ENCODE measurements at places on chromosomes 1 and 21. TPM values are rescaled to one million over a fixed set of nuclear protein-coding genes. Genes with fewer than 3 reads are reported as not detected.

Gene GNAT2
- total RNA-seq, result not detected

Gene NCAM2
- not detected for total RNA-seq

Gene COL24A1
- not detected for total RNA-seq

Gene C1orf141
- total RNA-seq, result not detected

Gene NEXN
- total RNA-seq, result 7.0 TPM

Gene HNRNPCL4
- not detected for total RNA-seq

Gene XKR8
- 5.9 TPM for total RNA-seq

Gene GPR3
- 1.7 TPM for total RNA-seq

Gene ACTN2
- not detected for total RNA-seq

Gene DISP1
- 1.8 TPM for total RNA-seq

Gene SDF4
- total RNA-seq, result 141 TPM

Gene SHISA4
- 17.4 TPM for total RNA-seq

Gene RNU1-2
- total RNA-seq, result not detected

Gene PRXL2B
- 18.4 TPM for total RNA-seq

Gene HFM1
- total RNA-seq, result not detected

Gene GMEB1
- 5.6 TPM for total RNA-seq

Gene GBP6
- total RNA-seq, result not detected

Gene KCNK1
- 21.2 TPM for total RNA-seq

Gene LCE3D
- total RNA-seq, result 1.8 TPM

Gene SAMD13
- total RNA-seq, result 1.1 TPM

Gene PDPN
- total RNA-seq, result not detected

Gene FAAH
- 1.0 TPM for total RNA-seq

Gene ATP5IF1
- total RNA-seq, result 183 TPM

Gene NTMT2
- total RNA-seq, result not detected

Gene DNASE2B
- total RNA-seq, result not detected

Gene F3
- total RNA-seq, result 3.4 TPM

Gene ADAMTSL4
- 4.8 TPM for total RNA-seq

Gene TMEM82
- total RNA-seq, result not detected

Gene LY9
- 0.12 TPM for total RNA-seq

Gene AMPD1
- not detected for total RNA-seq

Gene SLC6A17
- 4.1 TPM for total RNA-seq

Gene TRIM17
- not detected for total RNA-seq

Gene KRTAP19-3
- not detected for total RNA-seq

Gene TRIM58
- total RNA-seq, result not detected

Gene NUDT4B
- total RNA-seq, result 2.4 TPM

Gene KLHDC8A
- 0.47 TPM for total RNA-seq

Gene PLA2G2C
- total RNA-seq, result not detected

Gene OR2T11
- total RNA-seq, result not detected

Gene CLEC20A
- total RNA-seq, result not detected

Gene TMEM125
- total RNA-seq, result not detected

Gene DR1
- 26.7 TPM for total RNA-seq

Gene PRELP
- total RNA-seq, result not detected

Gene TCEA3
- 0.42 TPM for total RNA-seq

Gene EFNA1
- total RNA-seq, result 27.4 TPM

Gene CNR2
- total RNA-seq, result not detected

Gene AKR7A3
- total RNA-seq, result 0.24 TPM

Gene FMO3
- not detected for total RNA-seq
